ENCODE measurements at places on chromosomes 4 and X. TPM values are rescaled to one million over a fixed set of nuclear protein-coding genes. Genes with fewer than 3 reads are reported as not detected.

CT45A1 gene
- not detected for total RNA-seq

IL2 gene
- total RNA-seq, result not detected

AFF1 gene
- total RNA-seq, result 9.4 TPM

SHISA3 gene
- 1.7 TPM for total RNA-seq

PAGE5 gene
- not detected for total RNA-seq

VSIG4 gene
- not detected for total RNA-seq

ATP11C gene
- total RNA-seq, result 51.3 TPM

DMD gene
- total RNA-seq, result 33.3 TPM

PCYT1B gene
- total RNA-seq, result under 0.01 TPM

GUCY1A1 gene
- total RNA-seq, result 0.19 TPM

RXFP1 gene
- total RNA-seq, result 18.6 TPM

KLHL4 gene
- 4.4 TPM for total RNA-seq

HUWE1 gene
- total RNA-seq, result 70.2 TPM

DCLK2 gene
- 3.3 TPM for total RNA-seq

CPZ gene
- 1.5 TPM for total RNA-seq

MTTP gene
- total RNA-seq, result under 0.01 TPM

JADE3 gene
- total RNA-seq, result 6.1 TPM

GPRIN3 gene
- 0.58 TPM for total RNA-seq

TLR10 gene
- total RNA-seq, result not detected

SAGE1 gene
- total RNA-seq, result not detected

POF1B gene
- under 0.01 TPM for total RNA-seq

SPINK2 gene
- total RNA-seq, result not detected

UGT2A1 gene
- not detected for total RNA-seq

AREG gene
- 5.9 TPM for total RNA-seq

ODAM gene
- not detected for total RNA-seq

CT45A5 gene
- total RNA-seq, result not detected

GPR34 gene
- not detected for total RNA-seq
